Stimulated activated CD4-positive, alpha-beta T cell treated with anti-CD3 and anti-CD28 coated beads, Interleukin-2, amount 100 ng/mL, for 24 hours (primary cell): ENCODE measurements at places on chromosomes 2 and 18.
A peak's percentile ranks its signal among the peaks of the same experiment; 100 is the strongest.

DNA sequence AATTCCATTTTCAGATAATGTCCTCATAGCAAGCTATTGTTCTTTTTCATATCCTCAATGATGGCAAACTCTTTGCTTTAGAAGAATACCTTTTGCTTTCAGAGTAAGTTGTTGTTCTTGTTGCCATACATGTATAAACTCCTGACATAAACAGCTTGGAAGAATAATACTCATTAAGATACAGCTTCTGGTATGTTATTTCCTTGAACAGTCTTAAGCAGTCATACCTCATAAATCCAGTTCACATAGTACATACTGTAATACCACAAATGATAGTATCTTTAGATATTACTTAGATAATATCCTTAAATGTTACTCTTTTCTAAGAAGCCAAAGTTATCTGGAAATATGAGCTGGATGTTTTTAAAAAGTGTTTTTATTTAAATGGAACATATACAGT lies 23.2 kb downstream of the METTL8 start:
- no peak for DNase-seq

GRCh38 chr2:212299333-212299732 lies 239.3 kb downstream of the ERBB4 start:
- DNase-seq: no peak

GRCh38 chr2:232537499-232537898 lies 2.0 kb upstream of the CHRNG start:
- no peak for DNase-seq

DNA sequence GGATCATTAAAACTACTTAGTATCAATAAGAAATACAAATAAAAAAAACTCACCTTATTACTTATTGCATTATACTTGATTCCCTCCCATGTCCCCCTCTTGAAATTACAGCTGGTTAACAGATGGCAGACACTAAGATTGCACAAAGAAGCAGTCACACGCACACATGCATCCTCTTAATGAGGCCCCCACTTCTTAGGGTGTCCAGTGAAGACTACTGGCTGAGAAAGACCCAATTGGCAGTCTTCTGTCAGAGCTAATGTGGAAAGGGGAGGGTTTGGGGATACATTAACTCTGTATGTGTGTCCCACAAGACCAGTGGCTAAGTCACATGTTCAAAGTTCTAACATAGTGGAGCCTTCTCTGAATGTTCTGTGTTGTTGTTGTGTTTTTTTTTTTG lies 210.7 kb downstream of the MTX2 start:
- DNase-seq: no peak

GRCh38 chr2:172395503-172395902 lies 31.9 kb upstream of the ITGA6 start:
- no peak for DNase-seq

GRCh38 chr2:221243771-221244170 lies 328.3 kb downstream of the EPHA4 start:
- DNase-seq: no peak

DNA sequence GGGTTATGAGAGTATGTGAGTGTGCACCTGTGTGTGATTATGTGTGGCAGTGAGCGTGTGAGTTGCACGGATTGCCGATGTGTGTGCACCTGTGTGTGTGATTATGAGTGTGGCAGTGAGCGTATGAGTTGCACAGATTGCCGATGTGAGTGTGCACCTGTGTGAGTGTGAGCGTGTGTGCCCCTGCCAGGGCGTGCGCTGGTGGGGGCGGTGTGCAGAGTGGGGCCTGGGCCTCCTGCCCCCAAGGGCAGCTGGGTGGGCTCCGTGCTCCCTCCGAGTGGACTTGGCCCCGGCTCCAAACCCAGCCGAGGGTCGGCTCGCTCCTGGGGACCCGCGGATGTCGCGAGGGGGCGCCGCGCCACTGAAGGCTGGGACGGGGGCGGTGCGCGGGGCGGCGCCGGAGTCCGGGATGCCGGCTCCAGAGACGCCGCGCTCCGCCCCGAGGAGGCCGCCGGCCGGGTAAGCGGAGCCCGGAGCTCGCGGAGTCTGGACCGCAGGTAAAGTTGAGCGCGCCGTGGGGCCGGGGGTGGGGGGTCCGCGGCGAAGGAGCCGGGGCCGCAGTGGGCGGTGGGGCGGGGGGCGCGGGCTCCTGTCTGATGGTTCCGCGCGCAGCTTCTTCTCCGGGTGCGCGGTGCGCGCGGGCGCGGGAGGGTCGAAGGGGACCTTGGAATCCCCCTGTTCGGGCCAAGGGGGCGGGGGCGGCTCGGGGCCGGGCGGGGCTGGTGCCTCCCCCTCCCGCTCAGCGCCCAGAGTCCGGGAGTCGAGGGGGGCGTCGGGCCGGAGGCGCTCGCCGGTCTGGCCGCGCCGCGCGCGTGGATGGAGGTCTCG lies at the start of gene KCNG2:
KCNG2 (plus strand) TSS at position 421 of the 828 bp plus-strand sequence. CDS start 65,730 bp downstream, outside the sequence.
- DNase-seq: peak; percentile 57

- no peak for DNase-seq
Observed at GRCh38 chr2:192123847-192124246, 70.9 kb downstream of the TMEFF2 start.

DNA sequence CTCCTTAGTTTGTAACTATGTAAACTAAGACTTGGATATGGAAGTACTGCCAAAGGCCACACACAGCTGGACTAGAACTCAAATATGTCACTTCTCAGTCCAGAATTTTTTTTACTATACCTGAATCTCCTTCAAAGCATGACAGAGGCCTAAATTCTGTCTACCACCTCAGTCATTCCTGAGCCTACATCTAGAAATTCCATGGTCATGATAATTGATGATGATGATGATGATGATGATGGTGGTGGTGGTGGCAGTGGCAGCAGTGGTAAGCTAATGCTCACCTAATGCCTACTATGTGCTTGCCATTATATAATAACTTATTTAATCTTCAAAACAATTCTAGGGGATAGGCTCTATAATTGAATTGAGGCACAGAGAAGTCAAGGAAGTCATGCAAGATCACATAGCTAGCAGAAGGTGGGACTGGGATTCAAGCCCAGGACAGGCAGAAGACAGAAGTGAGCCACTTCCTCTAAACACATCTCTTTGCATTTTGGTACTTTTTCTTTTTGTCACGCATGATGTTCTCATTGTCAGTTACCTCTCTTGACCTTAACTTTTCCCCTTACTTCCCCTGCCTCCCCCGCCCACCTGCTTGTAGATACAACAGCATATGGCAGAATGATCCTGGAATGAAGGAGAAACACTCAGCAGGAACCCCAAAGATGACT lies 539.3 kb downstream of the TNS1 start:
- DNase-seq: no peak

- DNase-seq: no peak
Observed at GRCh38 chr2:100071335-100072043, 70.9 kb downstream of the AFF3 start.
